Inflammatory macrophage (primary cell): ENCODE measurements at places on chromosomes 3 and 15.

DNA sequence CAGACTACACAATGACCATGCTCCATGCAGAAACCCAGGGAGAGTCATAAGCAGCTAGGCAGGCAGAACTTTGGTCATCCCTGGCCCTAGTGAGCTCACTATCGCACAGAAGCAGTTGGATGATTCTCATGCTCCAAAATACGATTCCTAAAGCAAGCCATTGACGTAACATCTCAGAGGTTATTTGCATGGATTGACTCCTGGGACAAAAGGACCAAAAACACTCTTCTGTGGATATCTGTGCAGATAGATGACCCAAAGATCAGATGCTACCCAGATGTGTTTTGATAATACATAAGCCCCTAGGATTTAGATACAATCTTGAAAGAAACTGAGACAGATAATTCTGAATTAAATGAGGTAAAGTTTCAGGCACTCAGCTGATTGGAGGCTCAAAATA is 33.4 kb upstream of the STT3B start:
- DNase-seq: no peak

GRCh38 chr3:53045518-53046170 is at the start of gene SFMBT1:
Gene SFMBT1 (minus strand): TSS chr3:53046073. CDS start chr3:52969128, 76,945 bp downstream.
- peak; percentile 82 for DNase-seq

DNA sequence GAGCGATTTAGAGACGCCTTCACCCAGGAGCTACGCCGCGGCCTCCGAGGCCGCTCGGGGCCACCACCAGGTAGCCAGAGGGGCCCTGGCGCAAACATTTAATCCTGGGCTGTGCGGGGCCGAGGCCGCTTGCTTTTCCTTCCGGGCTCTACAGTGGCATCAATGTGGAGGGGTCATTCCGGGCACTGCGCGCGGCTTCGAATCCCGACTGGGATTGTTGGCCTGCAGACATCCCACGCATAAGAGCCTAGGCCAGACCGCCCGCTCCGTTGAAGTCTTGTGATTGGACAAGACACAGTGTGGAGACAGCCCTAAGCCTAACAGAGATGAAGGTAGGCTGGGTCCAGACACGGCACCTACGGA is 568 bp upstream of the NCBP2 start:
- DNase-seq: no peak

DNA sequence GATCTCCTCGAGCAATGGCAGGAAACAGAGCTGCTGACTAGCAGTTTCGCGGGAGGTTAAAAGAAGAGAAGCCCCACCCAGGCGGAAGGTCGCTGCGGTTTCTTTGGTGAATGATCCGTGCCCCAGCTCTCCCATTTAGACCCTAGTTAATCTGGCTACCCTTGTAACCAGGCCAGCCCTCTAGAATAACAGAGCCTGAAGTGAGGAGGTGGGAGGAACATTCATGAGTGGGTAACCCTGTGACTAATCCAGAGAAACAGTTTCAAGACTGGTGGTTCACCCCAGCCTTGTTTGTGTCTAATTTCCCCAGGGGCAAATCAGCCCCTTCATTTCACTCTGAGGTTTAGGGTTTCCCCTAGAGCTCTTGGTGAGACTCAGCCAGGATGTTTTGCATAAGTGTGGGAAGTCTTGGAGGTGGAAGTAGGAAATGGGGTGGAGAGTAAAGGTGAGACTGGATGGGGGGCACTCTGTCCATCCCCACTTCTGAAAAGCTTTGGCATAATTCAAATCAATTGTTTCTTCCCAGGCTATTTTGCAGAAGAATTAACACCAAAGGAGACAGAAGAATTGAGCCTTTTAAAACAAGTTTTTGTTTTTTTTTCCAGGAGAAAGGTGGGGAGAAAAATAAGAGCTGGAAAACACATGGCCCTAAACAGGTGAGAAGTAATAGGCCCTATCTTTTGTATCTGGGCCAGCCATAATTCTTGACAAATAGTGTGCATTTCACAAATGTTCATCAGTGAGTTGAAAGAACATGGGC is 303.1 kb downstream of the RPLP1 start:
- peak; percentile 43 for DNase-seq

DNA sequence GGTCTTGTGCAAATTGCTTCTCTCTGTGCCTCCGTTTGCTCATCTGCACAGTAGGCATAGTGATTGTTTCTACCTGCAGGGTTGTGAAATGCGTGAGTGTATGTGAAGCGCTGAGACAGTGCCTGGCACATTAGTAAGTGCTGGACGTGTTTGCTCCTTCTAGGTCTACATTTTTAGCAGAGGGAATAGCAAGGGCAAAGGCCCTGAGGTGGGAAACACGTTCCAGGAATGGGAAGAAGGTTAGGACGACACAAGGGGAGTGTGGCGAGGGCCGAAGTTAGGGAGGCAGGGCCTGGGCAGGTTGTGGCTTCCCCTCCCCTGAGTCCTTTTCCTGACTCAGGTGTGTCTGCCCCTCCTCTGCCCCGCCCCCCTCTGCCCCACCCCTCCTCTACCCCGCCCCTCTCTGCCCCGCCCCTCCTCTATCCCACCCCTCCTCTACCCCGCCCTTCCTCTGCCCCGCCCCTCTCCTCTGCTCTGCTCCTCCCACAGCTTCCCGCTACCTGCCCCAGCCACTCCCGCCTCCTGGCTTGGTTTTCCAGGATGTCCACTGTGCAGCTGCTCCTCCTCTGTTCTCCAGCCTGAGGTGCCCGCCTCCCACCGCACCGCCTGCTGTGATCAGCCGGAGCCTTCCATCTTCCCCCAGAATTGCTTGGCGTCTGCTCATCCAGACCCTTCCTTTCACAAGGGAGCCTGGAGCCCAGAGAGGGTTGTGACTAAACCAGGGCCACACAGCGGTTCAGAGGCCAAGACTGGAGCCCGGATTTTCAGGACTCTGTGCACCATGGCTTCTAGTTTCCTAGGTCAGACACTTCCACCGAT is 31.1 kb upstream of the SMAD6 start:
- DNase-seq: no peak

DNA sequence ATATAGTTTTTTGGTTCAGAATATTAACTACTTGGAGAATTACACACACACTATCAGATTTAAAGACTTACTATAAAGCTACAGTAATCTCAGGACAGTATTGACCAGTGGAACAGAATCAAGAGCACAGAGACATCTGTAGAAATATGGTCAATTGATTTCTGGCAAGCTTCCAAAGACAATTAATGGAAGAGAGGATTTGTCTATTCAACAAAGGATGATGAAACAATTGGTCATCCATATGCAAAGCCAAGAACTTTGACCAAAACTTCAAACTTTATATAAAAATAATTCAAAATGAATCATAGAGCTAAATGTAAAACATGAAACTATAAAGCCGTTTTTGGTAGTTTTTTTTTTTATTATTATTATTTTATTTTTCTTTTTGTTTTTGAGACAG is 29.8 kb upstream of the MB21D2 start:
- no peak for DNase-seq

- peak; percentile 52 for DNase-seq
These were observed 182.4 kb downstream of the ADAMTS9 start for GRCh38 chr3:64505419-64505818.

DNA sequence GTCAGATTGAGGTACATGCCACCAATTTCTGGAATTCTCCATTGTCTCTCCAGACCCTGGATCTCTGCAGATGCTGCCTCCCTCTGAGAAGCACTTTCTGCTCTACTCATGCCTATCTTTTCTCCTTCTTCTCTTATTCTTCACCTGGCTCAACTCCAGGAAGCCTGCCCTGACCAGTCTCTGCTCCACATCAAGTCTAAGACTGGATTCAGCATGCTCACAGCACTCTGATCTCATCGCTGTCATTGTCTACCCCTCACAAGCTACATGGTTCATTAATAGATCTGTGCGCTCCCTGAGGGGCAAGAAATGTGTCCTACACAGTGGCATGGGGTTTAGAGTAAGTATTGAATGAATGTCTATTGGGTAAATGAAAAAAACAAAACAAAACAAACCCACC is 38.7 kb downstream of the CCR4 start:
- DNase-seq: no peak

- DNase-seq: peak; percentile 78
These were observed 10.8 kb upstream of the MFSD1 start for GRCh38 chr3:158790901-158791589.

DNA sequence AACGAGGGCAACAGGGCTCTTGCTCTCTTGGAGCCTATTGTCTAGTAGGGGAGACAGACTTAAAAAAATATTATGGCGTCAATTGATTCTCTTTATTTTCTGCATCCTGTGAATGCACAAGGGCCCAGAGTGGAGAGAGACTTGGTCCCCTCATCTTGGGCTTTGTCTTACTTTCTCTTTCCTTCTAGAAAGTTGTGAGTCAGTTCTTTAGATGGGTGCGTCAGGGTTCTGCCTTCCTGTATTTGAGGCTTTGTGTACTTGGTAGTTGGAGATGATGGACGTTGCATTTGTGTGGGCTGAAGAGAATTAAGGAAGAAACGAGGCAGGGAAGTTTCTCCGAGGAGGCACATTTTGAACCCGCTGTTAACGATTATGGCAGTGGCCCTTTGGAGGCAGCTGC is 52.9 kb downstream of the CACNA1D start:
- DNase-seq: no peak

DNA sequence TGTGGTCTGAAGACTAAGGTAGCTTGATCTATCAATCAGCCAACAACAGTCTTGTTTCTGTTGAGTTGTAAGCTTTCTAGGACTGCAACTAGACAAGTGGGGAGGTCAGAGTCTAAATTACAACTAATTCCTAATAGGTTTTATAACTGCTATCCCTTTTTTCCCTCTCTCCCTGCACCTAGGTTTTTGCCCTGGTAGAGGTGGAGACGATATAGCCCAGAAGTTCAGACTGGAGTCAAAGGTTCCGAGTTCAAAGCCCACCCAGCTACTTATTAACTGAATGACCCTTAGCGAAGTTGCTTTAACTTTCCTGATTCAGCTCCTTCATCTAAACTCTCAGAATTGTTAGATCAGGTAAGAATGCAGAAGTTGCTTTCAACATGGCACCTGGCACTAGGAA is 100.6 kb downstream of the IGF2BP2 start:
- no peak for DNase-seq

DNA sequence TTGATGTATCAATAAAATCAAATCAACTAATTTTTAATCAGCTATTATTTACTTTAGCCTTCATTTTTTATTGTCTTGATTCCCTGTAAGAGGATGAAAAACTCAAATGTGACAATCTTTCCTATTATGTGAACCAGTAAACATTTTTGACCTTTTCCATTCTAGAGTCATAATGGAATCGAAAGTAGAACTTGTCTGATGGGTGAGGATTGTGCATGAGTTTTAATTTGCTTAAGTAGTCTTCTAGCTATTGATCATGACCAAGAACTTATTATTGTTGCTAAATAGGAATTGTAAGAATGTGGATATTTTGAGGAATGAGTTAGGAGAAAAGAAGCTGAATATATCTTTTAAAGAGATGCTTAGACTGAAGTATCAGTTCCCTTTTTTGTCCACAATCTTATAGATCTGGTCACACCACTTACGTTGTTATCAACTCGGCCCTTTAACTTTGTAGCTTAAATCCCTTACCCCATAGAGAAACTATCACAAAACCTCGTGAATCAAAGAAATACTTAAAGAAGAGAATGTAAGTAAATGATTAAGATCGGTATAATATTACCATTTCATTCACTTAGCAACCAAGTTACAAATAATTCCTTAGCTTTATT is 147.3 kb downstream of the TP63 start:
- DNase-seq: no peak

DNA sequence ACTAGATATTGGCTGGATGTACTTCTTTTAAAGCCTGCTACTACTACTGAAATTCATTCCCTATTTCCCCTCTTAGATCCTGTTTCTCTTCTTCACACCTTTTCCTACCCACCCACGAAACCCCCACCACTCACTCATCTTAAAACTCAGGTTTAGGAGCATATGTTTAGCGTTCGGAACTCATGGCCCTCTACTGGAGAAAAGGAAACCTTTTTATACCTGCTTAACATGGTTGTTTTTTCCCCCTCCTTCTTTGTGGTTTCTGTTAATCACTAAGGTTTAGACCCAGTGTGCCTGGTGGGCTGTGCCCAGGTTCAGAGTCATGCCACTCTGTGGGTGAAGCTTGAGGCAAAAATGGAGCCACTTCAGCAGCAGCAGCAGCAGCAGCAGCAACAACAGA is 2.6 kb downstream of the ARID3B start:
- DNase-seq: no peak

DNA sequence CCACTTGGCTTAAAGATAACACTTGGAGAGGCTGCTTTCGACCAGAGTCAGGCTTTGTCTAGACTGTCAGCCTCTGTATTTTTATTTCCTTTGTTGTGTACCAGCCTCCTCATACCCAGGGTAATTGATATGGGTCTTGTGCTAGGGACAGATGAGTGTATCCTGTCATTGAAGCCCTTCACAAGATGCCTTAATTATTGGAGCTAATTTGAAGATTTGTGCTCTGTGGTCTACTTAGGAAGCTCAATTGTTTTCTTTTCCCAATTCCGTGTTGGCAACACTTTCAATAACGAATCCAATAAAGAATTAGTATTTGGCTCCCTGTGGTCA is 60.5 kb upstream of the DPH6 start:
- DNase-seq: no peak

DNA sequence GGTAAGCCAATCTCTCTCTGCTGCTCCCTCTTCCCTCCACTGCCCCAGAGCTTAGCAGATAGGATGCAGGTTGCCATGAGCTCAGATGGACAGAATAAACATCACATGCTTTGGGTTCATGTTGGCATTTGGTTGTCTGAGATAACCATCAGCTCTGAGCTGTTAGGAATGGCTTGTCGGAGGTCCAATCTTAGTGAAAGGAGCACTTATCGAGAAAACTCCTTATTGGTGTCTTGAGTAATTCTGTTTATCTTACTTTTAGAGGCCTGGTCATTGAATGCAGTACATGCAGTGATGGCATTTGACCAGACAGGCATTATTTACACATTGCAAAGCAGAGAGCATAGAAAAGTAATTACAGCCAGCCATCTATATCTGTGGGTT is 99.7 kb downstream of the CEMIP start:
- DNase-seq: no peak

DNA sequence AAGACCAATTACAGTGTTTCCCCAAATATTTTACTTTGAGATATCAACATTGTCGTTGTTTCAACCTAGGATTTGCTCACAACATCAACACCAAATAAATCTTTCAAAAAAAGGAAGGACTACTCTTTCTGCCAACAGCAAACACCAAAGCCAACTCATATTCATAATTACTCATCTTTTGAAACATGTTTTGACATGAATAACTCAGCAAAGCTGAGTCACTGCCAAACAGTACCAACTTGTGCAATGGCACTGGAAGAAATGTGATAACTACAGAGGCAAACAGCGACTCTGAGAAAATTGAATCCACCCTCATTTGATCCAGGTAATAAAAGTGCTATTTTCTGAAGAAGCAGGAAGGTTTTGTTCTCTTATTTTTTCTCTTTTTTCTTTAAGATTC is 67.2 kb downstream of the PEX5L start:
- DNase-seq: peak; percentile 33

- DNase-seq: no peak
These were observed 15.4 kb upstream of the BTLA start for GRCh38 chr3:112514527-112515128.
